ENCODE measurements at places on chromosomes 1 and 21.
A peak's percentile ranks its signal among the peaks of the same experiment; 100 is the strongest.

DNA sequence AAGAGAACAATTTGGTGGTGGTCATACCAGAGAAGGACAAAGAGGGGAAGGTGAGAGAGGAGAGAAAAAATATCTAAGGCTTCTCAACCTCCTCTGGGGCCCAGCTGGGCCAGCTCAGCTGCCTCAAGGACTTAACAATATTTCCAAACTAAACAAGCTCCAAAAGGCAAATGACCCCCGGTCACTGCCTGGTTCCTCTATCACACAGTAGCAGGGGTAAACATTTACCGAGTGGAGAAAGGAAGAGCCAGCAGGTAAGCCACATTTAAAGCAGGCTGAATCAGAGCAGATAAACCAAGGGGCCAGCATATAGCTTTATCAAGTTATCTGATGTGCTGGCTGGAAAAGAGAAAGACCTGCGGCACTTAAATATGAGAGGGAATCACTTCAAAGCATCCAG lies 102.1 kb downstream of the KCND3 start:
- no peak overlapping the region for H3K4me3 ChIP-seq
- no peak for DNase-seq
- no peaks in the 10 kb centered on the region for H3K36me3 ChIP-seq
- H3K27ac ChIP-seq, result no peak overlapping the region
- H3K4me1 ChIP-seq, result no peaks in the 10 kb centered on the region

GRCh38 chr1:193321242-193321840 lies 134.9 kb upstream of the B3GALT2 start:
- H3K36me3 ChIP-seq, result no peaks in the 10 kb centered on the region
- H3K4me3 ChIP-seq, result no peak overlapping the region
- no peaks in the 10 kb centered on the region for H3K4me1 ChIP-seq
- H3K27ac ChIP-seq, result no peak overlapping the region
- no peaks in the 10 kb centered on the region for H3K27me3 ChIP-seq

GRCh38 chr1:186143481-186143880 lies 231.6 kb downstream of the TPR start:
- no peak overlapping the region for H3K4me3 ChIP-seq
- no peak overlapping the region for H3K27ac ChIP-seq
- no peaks in the 10 kb centered on the region for H3K27me3 ChIP-seq
- H3K36me3 ChIP-seq, result no peaks in the 10 kb centered on the region
- DNase-seq, result no peak

GRCh38 chr1:26500488-26501175 lies 28.4 kb downstream of the HMGN2 start:
- peak overlapping the region; percentile 97 for H3K27ac ChIP-seq
- no peaks in the 10 kb centered on the region for H3K4me1 ChIP-seq
- DNase-seq, result peak; percentile 95
- no peaks in the 10 kb centered on the region for H3K36me3 ChIP-seq
- peak overlapping the region; percentile 61 for H3K4me3 ChIP-seq

- H3K4me3 ChIP-seq, result no peak overlapping the region
- no peaks in the 10 kb centered on the region for H3K4me1 ChIP-seq
- DNase-seq, result no peak
- H3K36me3 ChIP-seq, result no peaks in the 10 kb centered on the region
- no peak overlapping the region for H3K27ac ChIP-seq
These were observed 56.4 kb downstream of the WDR3 start for GRCh38 chr1:117985973-117986372.

All from colonic mucosa (tissue), 4 donors.